ENCODE measurements at places on chromosomes 4 and X.

DNA sequence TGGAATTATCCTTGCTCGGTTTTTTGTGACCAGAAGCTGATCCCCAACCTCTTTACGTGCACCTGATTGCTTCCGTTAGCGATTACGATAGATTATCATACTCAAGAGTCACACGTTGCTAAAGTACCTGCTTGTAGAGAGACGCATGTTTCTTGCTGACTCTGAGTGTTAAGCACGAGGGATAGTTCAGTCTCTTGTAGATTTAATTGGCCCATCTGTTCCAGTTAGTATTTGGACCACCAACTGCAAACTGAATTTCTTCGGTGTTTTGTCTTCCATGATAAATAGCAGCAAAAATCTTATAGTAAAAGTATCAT lies 516 bp upstream of the COX18 start:
- no peak for DNase-seq

GRCh38 chr4:184286358-184286757 lies 68.7 kb upstream of the ENPP6 start:
- no peak for DNase-seq

DNA sequence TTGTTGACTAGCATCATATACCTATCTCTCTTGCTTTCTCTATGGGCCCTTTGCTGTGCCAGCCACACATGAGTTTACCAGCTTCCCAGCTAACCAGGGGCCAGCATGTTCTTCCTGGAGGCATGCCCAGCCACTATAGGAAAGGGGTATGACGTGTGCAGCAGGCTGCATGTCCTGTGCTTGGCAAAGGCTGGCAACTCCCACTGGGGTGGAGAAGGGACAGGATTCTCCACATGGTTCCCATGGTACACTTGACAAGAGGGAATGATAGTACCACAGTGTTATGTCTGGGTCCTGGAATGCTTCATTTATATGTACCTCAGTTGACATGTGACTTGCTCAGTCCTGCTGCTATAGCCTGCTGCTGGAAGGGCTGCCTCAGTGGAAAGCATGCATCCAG lies 78.8 kb downstream of the TMEM164 start:
- DNase-seq = no peak

DNA sequence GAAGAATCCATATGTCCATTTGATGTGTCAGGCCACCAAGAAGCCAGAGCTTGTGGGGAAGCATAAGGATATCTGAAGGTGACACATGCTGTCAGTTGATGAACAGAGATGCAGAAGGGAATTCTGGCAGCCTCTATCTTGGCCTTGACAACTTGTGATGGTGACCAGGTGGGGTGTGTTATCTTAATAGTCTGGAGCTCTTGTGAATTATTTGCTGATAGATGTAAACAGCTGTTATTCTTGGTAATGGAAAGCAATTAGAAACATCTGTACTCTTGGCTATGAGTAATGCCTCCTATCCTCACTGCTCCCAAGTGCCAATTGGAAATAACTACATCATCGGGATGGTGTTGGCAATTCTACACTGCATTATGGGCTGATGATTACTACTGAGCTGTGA lies 51.9 kb downstream of the NAA11 start:
- DNase-seq = no peak

DNA sequence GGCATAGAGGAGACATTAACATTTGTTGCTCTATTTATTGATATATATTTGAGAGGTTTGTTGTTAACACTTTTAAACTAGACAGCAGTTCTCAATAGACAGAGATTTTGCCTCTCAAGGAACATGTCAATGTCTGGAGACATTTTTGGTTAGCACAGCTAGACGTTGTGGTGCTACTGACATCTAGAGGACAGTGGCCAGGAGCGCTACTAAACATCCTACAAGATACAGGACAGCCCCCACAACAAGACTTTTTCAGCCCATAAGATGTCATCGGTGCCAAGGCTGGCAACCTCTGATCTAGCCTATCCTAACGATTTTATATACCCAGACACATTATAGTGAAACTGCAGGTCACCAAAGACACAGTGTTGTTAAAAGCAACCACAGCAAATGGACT lies 18.4 kb upstream of the CTSO start:
- DNase-seq = no peak

DNA sequence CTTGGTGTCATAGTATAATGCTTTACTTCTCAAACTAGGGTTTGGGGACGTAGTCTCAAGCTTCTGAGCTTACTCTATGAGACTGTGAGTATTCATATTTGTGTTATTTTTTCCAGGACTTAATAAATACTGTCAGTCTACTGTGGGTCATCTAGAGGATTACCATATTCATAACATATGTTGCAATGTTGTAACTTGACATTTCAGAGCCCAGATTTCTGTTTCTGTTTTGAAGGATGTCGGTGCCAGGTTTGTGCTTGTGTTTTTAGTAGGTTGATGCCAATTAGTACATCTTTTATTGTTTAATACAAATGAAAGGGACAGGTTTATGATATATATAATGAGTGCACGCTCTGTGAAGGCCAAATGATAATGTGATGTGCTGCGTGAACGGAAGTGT lies 69.6 kb downstream of the SPANXN4 start:
- no peak for DNase-seq

DNA sequence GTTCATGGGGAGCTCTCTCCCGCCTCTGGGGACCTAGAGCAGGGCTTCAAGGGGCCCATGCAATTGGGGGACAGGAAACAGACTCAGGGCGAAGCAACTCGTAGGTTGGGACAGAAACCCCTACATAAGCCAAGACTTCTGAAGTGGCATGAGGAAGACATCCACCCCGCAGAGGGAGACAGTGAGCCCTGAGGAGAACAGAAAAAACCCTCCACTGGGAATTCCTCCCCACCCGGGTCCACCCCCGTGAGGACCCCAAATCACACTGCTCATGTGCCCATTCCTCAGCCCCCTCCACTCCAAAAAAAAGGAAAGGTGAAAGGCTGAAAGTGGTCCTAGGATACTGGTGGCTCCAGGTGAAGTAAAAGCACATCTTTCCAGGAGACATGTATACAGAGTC lies 74.0 kb downstream of the CPZ start:
- DNase-seq = no peak

DNA sequence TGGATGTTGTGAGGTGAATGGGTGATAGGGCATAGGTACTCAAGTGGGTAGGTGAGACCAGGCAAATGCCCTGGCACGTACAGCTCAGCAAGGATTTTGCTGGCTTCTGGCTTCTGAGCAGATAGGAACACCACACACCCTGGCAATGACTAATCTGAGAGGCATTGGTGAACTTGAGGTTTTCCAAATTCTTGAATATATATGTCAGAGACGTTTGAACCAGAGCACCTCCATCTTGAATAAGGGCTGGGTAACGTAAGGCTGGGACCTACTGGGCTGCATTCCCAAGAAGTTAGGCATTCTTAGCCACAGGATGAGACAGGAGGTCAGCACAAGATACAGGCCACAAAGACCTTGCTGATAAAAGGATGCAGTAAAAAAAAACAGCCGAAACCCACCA lies 204.5 kb downstream of the NLGN4X start:
- no peak for DNase-seq

DNA sequence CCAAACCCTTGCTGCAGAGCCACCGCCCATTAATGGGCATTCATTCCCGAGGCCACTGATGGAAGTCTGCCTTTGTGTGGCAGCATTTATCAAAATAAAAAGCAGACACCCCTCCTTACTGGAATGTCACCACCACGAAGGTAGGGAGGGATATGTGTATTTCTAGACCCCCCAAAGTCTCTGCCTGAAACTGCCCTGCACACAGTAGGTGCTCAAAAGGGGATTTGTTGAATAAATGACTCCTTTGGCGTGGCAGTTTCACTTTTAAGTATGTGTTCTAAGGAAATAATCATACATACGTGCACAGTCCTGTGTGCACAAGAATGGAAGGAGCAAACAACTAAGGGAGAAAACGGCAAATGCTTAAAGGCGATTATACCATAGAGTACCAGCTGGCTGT lies 23.6 kb upstream of the GLOD5 start:
- DNase-seq = no peak

GRCh38 chr4:183401473-183401872 lies 43.0 kb upstream of the CDKN2AIP start:
- no peak for DNase-seq

Measured in activated effector memory CD4-positive, alpha-beta T cell treated with Interleukin-2 at 50 U/mL for 16 hours (primary cell).